Posterior vena cava (tissue), 2 donors: ENCODE measurements at places on chromosomes 5 and 9. TPM values are rescaled to one million over a fixed set of nuclear protein-coding genes. Genes with fewer than 3 reads are reported as not detected.

The GFI1B gene
- not detected for total RNA-seq

The CCDC152 gene
- total RNA-seq = 0.90 TPM

The NME5 gene
- 1.5 TPM for total RNA-seq

The FPGS gene
- total RNA-seq = 35.5 TPM

The GCNT1 gene
- 11.0 TPM for total RNA-seq

The ARHGEF39 gene
- 0.29 TPM for total RNA-seq

- DNase-seq = no peak
Measured at GRCh38 chr9:37452611-37453010, 12.6 kb downstream of the ZBTB5 start.

DNA sequence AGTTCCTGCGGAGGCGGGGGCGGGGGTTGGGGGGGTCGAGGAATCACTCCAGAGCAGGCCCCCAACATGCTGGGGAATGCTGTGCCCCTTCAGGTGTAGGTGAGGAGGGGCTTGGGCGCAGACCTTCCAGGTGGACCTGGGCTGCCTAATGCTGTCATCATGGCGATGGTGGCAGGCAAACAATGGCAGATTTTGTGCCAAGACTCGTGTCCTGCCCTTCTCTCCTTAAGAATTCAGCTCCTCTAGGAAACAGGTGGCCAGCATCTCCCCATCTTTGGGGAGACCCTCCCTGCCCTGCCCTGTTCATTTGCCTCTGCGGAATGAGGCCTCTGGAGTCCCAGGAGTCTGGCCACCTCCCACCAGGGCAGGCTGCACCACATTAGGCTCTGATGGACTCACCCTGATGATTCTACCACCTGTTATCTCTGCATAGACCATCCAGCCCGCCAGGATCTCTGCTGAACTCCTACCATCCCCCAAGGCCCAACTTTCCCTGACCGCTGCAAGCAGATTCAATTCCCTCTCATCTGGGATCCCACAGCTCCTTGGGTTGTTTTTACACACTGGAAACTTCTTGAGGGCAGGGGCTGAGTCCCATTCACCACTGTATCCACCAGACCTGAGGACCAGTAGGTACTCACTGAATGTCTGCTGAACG is 10.9 kb upstream of the SLC25A51 start:
- peak; percentile 65 for DNase-seq

DNA sequence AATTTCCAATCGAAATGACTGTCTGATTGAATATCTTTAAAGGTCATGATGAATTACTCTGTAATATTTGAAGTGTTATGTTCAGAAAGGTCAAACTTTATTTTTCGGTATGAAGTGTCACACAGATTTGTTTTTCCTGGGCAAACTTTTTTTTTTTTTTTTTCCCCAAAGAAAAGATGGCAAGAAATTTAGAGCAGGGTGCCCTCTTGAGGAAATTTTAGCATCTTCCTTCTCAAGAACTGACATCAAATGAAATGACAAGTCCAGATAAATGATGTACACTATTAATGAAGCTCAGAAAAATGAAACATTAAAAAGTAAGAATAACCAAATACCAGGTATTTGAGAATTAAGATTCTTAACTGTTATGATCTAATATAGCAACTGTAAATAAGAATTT is 123.6 kb downstream of the INVS start:
- DNase-seq = no peak

DNA sequence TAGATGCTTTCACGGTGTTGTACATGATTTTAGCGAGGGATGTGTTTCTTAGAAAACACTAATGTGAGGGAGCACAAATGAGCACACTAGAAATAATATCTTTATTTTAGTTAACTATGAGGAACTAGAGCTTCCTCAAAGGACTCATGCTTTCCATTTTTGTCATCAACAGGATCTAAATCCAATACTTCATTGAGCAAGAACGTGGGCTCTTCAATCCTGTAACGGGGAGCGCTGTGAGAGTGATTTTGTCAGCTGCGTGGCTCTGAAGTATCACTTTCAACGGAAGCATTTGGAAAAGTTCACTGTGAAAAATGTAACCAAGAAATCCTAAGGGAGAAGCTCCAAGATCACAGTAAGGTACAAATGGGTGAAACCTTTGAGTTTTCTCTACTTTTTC is 93.2 kb downstream of the LIX1 start:
- no peak for DNase-seq

DNA sequence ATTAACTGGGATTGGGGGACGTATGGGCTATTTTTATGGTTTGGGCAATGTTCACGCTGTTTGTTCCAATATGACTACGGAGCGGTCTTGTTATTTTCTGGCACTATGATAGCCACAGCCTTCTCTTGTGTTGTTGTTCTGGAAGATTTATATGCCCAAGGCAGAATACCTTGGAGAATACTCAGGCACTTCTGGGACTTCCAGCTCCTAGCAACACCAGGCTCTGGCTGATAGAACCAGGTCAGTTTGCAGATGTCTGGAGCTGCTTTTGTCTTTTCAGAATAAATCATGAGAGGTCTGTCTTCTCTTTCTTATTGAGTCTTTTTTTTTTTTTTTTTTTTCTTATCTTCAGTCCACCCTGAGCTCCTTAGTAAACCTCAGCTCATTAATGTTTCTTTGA is 262.5 kb downstream of the MED10 start:
- DNase-seq = no peak

DNA sequence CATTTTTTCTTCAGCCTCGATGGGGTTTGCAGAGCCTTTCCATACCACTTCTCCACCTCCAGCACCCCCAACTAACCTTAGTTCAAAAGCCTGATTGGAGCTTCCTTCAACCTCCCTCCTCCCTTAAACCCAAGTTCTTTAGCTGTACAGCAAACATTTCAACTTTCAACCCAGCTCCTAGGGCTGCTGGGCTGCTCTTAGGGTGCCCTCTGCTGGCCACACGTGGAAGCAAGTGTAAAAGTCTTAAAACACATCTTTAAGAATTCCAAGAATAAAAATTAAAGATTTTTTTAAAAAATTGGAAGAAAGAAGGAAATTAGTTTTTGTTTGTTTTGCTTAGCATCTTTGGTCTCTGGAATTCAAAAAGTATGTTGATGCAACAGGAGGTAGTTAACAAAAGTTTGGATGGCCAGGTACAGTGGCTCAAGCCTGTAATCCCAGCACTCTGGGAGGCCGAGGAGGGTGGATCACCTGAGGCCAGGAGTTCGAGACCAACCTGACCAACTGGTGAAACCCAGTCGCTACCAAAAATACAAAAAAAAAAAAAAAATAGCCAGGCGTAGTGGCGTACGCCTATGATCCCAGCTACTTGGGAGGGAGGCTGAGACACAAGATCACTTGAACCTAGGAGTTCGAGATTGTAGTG is 15.5 kb upstream of the HSD17B3 start:
- no peak for DNase-seq

DNA sequence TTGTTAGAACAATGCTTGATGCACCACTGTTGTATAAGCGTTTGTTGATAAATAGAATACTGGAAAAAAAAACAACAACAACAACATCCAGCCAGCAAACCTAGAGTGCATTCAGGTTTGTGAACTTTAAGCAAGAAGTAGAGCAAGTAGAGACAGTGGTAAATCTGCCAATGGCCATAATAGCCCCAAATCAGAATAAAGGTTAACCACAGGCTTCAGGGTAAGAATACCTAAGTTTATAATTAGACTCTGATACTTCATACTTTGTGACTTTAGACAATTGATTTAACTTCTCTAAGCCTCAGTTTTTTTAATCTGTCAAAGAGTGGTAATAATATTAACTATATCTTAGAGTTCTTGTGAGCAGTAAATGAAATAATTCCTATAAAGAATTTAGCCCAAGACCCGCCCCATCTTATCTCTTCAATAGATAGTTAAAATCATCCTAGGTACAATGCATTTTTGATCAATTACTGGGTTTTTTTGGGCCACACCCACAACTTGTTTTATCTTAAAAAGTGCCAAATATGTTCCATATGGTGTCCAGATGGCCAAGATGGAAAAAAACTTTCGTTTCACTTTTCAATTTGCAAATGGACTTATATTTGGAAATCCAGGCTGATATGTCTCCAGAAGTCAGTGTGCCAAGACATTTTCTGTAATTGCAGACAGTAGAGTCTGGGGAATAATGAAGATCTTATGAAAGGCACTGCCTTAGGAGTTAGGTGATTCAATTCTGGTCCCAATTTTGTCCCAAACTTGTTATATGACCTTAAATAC is 24.5 kb upstream of the DPYSL3 start:
- no peak for DNase-seq

GRCh38 chr9:127724012-127724411 is 8.1 kb downstream of the TTC16 start:
- no peak for DNase-seq

- DNase-seq = no peak
Measured at GRCh38 chr9:131574730-131575640, 29.7 kb downstream of the PRRT1B start.

DNA sequence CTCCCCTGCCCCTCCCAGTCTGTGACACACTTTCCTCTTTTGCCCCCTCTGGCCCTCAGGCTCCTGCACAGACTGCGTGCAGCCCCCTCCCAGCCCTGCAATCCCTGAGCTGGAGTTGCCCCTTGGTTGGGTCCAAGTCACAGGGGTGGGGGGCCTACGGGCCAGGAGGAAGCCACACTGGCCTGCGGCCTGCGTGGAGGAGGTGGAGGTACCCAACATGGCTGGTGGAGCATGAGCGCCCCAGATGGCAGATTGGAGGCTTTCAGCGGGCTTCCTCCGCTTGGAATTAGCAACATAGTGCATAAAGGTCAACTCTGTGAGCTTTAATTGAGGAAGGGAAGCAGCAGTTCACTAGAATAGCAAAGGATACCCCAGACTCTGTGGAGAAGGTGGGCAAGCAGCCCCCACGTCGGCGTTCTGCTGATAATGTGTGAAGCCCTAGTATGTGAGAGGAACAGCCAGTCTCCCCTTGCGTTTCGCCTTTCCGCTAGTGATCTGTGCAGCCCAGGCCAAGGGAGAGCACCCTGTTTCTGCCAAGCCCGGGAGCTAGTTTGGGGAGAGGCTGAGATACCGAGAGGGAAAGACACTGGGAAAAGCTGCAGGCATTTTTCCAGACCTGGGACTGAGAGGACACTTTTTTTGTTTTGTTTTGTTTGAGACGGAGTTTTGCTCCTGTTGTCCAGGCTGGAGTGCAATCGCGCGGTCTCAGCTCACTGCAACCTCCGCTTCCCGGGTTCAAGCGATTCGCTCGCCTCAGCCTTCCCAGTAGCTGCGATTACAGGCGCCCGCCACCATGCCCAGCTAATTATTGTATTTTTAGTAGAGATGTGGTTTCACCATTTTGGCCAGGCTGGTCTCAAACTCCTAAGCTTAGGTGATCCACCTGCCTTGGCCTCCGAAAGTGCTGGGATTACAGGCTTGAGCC is 35.3 kb upstream of the MACIR start:
- DNase-seq = peak; percentile 72

- DNase-seq = no peak
Measured at GRCh38 chr9:86413971-86414880, 60.0 kb upstream of the TUT7 start.

GRCh38 chr5:134825212-134825611 is 20.6 kb upstream of the C5orf24 start:
- DNase-seq = no peak

DNA sequence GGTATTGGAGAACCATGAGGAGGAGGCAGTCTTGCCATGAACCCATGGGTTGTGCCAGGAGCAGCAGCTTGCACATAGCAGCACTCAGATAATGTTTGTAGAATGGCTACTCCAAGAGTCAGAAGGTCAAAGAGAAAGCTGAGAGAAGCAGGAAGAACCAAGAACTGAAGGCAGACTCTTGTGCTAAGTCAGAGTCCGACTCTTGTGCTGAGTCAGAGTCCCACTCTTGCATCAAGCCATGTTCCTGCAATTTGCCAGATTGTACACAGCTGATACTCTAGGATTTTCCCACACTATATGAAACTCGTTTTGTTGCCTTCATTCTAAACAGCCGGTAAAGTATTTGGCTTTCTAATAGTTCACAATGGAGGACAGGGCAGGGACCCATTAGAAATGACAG is 26.2 kb upstream of the HSPA9 start:
- DNase-seq = peak; percentile 32
